NCI-H1694 treated with DMSO at 0.1 percent for 48 hours (cell line): ENCODE measurements at places on chromosomes 5 and 9.

- DNase-seq, result no peak
These were observed 45.7 kb upstream of the CTXN3 start for GRCh38 chr5:127602896-127603844.

DNA sequence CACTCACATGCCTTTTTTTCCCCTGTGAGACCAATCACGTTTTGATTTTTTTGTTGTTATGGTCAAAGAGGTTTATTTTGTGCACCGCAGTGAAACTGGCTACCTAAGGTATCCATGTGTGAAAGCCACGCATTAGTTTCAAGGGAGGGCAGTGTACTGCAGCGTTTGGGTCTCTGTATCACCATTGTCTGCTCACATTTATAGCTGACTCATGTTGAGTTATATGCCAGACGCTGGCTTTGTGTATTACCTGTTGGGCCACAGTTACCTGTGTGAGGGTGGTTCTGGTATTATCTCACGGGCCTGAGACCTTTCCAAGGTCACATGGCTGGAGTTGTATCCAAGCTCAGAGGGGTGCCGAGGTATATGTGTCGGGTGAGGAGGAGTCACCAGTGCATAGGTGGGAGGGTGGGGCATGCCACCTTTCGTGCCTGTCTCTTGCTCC, 75.8 kb downstream of the ARHGAP26 start:
- no peak for DNase-seq

- DNase-seq, result no peak
These were observed 134.0 kb upstream of the EGFLAM start for GRCh38 chr5:38124321-38124720.

DNA sequence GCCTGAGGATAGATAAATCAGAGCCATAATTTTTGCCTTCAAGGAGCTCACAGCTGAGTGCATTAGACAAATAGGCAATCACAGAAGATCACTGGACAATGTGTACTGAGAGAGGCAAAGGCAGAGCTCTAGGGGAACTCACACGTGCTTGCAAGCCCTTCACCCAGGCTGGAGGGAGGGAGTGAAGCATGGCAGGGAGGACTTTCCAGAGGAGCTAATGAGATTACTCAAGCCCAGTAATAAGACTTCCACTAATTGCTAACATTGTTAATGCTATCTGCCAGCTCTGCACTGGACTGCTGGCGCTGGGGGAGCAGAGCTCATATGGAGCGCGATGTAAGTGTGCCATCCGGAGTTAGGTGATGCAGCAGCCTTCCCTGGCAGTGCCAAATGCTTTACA, 408.4 kb downstream of the NTRK2 start:
- DNase-seq, result no peak

DNA sequence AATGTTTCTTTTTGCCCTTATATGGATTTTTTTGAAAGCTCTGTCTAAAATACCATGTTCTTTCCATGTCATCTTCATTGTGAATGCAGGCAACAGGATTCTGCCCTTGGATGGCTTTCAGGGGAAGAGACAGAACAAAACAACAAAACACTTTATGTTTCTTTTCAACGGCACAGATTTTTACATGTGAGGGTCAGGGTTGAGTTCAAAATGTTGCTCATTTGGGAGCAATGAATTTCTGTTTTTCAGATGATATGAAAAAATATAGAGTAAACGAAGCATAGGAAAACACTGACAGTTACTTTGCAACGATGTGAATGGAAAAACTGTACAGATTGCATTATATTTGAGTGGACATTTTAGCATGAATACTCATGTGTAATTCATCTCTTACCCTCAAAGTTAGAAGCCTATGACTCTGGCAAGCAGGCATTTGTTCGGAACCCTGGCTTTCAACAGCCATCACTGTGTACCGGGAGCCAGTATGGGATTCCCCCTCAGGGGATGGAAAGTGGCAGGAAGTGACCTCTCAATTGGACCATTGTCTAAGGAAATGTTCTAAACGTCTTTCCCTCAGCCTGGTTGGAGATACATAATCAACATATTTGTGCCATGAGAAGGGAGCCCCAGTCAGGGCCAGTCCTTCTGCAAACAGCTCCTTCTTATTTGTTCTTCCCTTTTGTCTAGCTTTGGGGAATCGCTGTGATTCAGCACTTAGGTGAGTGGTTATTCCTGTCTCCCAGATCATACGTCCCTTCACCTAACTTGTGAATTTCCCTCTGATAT, 153.9 kb upstream of the MEF2C start:
- no peak for DNase-seq
